ENCODE measurements at places on chromosomes 11 and 22. TPM values are rescaled to one million over a fixed set of nuclear protein-coding genes. Genes with fewer than 3 reads are reported as not detected.
A peak's percentile ranks its signal among the peaks of the same experiment; 100 is the strongest.

POU2F3 gene
- 0.13 TPM for total RNA-seq

P2RY2 gene
- 0.84 TPM for total RNA-seq

LMNTD2 gene
- total RNA-seq = 0.22 TPM

PLEKHA7 gene
- total RNA-seq = 2.6 TPM

OR51I1 gene
- not detected for total RNA-seq

NTM gene
- total RNA-seq = 8.5 TPM

DNA sequence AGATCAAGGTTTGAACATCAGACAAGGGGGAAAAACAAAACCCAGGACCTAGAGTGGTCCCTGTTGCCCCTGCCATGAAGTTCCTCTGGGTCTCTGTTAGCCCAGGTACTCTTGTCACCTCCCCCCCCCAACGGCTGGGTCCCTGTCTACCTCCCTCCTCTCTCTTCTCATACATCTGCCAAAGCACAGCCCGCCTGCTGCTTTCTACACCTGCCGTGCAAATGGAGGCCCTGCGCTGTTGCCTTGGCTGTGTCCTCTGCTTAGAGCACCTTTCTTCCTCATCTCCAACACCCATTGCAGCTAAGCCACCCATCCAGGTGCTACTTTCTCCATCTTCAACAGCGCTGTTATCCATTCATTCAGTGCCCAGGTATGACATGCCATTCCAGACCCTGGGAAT, 99.2 kb downstream of the TP53I11 start:
- H3K27me3 ChIP-seq = peaks cover 2% of the 10 kb centered on the region
- no peak for DNase-seq
- peaks cover 8% of the 10 kb centered on the region for H3K4me1 ChIP-seq
- H3K36me3 ChIP-seq = no peaks in the 10 kb centered on the region
- H3K27ac ChIP-seq = no peak overlapping the region

GRCh38 chr11:106061954-106062949, 14.9 kb downstream of the KBTBD3 start:
- no peaks in the 10 kb centered on the region for H3K4me1 ChIP-seq
- no peaks in the 10 kb centered on the region for H3K36me3 ChIP-seq
- no peaks in the 10 kb centered on the region for H3K27me3 ChIP-seq
- DNase-seq = no peak

GRCh38 chr22:49052023-49052538, 775.6 kb downstream of the BRD1 start:
- H3K4me1 ChIP-seq = peaks cover 4% of the 10 kb centered on the region
- peak; percentile 43 for DNase-seq
- no peaks in the 10 kb centered on the region for H3K27me3 ChIP-seq

DNA sequence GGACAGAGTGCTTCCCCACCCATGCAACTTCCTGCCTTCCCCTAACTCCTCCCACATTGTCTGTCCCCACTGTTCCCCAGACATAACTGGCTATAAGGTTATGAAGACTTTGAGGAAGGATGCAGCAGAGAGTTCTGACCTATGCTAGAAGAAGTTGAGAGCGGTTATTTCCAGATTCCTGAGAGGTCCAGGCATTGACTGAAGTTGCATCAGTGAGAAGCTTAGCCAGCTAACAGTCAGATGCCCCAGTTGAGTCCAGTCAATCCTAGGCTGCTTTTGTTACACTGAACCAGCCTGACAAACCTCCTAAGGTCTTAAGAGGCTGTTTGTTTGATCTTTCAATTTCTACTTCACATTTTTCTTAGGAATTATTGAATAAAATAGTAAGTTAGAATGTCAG, 937.9 kb upstream of the CCDC90B start:
- H3K27me3 ChIP-seq = no peaks in the 10 kb centered on the region
- H3K4me3 ChIP-seq = no peak overlapping the region
- no peaks in the 10 kb centered on the region for H3K36me3 ChIP-seq

DNA sequence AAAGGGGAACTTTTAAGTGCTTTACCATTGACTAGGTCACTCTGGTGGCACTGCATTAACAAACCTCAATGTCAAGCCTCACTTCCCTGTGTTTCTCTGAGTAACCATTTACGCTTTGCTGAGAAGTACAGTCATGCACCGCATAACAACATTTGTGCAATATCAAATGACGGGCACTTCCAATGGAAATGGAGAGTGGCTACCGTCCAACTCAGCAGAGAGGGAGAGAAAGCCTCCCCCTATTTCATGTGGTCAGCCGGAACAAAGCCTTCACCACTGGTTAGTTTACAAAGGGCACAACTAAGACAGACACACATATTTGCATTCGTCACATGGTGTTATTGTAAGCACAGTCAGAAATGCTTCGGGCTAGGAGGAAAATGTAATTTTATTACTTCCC, 117.3 kb downstream of the RASSF10 start:
- H3K4me1 ChIP-seq = no peaks in the 10 kb centered on the region
- no peaks in the 10 kb centered on the region for H3K36me3 ChIP-seq
- no peaks in the 10 kb centered on the region for H3K27me3 ChIP-seq
- H3K27ac ChIP-seq = no peak overlapping the region
- no peak overlapping the region for H3K4me3 ChIP-seq

- DNase-seq = no peak
- no peak overlapping the region for H3K27ac ChIP-seq
- H3K4me1 ChIP-seq = no peaks in the 10 kb centered on the region
- no peaks in the 10 kb centered on the region for H3K27me3 ChIP-seq
- H3K36me3 ChIP-seq = no peaks in the 10 kb centered on the region
- no peak overlapping the region for H3K4me3 ChIP-seq
Observed at GRCh38 chr22:46783721-46784120, 21.3 kb downstream of the TBC1D22A start.

DNA sequence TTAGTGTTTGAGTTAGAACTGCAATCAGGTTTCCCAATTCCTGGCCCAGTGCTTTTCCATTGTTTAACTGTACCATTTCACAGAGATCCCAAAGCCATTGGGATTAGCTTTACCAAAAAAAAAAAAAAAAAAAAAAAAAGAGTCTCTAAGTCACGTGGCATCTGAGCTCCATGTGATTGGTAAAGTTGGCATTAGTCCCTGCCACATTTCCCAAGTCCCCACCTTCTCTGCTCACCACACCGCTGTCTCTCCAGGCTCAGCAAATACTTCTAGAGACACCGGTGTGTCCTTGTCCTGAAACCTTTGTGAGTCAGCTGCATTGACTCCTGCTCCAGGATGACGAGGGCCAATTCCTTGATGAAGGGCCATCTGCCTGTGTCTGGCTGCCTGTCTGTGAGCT, 305.3 kb downstream of the KIRREL3 start:
- peaks cover 6% of the 10 kb centered on the region for H3K4me1 ChIP-seq
- H3K4me3 ChIP-seq = no peak overlapping the region
- H3K27ac ChIP-seq = no peak overlapping the region
- H3K27me3 ChIP-seq = no peaks in the 10 kb centered on the region

DNA sequence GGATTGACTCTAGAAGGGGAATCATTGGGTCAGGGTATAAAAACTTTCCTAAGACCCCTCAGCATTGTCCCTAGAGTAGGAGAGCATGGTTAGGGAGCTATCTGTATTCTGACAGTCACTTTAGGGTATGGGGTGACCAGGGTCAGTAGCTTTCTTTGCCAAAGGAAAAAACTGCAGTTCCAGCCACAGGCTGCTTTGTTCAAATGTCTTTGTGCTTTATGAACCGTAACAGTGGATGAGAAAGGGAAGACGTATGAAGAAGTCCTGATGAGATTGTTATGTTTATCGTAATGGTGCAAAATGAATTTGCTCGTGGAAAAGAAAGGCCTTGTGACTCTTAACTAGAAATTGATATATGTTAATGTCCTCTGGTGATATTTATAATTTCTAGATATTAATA, 30.0 kb downstream of the CYB5R2 start:
- H3K4me3 ChIP-seq = no peak overlapping the region
- no peaks in the 10 kb centered on the region for H3K27me3 ChIP-seq
- no peak for DNase-seq
- H3K36me3 ChIP-seq = peaks cover 32% of the 10 kb centered on the region
- no peak overlapping the region for H3K27ac ChIP-seq

GRCh38 chr11:88301488-88302140, 35.9 kb downstream of the CTSC start:
- DNase-seq = peak; percentile 32
- no peaks in the 10 kb centered on the region for H3K36me3 ChIP-seq
- peaks cover 2% of the 10 kb centered on the region for H3K4me1 ChIP-seq
- no peaks in the 10 kb centered on the region for H3K27me3 ChIP-seq
- no peak overlapping the region for H3K4me3 ChIP-seq
- H3K27ac ChIP-seq = no peak overlapping the region

DNA sequence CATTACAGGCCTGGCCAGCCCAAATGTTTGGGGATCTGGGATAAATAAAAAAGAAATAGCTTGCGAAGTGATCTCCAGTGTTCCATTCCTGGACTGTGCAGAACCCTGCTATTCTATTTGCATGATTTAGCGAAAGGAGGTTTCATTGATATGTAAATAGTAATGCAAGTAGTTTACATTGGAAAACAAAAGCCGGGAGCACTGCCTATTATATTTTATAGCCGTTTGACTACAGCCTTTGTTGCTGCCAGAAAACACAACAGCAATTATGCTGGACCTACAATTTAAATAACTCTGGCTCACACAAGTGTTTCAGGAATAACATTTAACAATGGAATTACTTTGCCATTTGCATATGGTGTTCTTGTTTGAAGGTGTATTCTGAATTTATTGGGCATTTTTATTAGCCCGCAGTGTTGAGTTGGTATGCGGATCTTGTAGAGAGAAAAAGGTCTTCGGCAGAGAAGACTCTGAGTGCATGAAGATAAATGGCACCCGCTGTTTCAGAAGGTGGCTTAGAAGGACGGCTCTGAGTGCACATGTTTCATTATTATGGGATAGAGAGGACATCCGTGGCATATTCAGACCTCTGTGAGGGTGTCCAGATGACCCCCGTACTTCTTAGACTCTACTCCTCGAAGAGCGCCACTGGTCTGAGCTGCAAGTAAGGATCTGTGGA, 315.0 kb downstream of the BRD1 start:
- no peak overlapping the region for H3K4me3 ChIP-seq
- no peaks in the 10 kb centered on the region for H3K36me3 ChIP-seq
- H3K27ac ChIP-seq = no peak overlapping the region
- no peaks in the 10 kb centered on the region for H3K4me1 ChIP-seq

GRCh38 chr11:67273260-67273990, 7.2 kb downstream of the GRK2 start:
- peaks cover 95% of the 10 kb centered on the region for H3K4me1 ChIP-seq
- no peaks in the 10 kb centered on the region for H3K27me3 ChIP-seq
- DNase-seq = no peak
- H3K27ac ChIP-seq = peak overlapping the region; percentile 13
- H3K36me3 ChIP-seq = peaks cover 54% of the 10 kb centered on the region

GRCh38 chr11:109350091-109350490, 71.9 kb upstream of the C11orf87 start:
- no peak overlapping the region for H3K4me3 ChIP-seq
- no peak overlapping the region for H3K27ac ChIP-seq
- DNase-seq = no peak

DNA sequence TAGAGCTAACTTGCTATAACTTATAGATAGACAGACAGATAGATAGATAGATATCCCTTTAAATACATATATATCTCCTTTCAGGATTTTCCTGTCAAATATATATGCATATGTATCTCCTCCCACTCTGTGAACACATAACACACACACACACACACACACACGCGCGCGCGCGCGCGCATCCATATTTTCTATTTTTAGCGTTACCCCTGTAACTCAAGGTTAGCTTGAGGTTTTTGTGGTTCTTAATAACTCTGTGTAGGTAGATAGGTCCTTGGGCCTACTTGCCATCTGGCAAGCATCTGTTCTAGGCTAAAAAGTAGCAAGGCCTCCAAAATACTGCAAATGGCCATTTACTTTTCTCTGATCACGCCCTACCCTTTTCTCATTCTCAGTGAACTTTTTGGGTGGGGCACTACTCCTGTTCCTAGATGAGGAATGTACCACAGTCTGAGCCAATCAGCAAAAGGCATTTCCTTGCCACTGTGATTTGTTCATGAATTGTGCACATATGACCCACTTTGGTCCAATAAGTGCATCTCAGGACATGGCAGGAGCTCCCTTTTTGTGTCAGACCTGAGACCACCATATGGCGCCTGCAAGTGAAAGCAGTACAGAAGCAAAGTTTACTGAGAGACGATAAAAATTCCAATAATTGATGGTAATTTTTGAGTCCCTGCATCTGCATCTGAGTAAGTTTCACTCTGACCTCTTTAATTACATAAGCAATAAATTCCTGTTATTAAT, 740.5 kb upstream of the API5 start:
- H3K4me3 ChIP-seq = no peak overlapping the region
- no peak for DNase-seq
- no peak overlapping the region for H3K27ac ChIP-seq
- H3K36me3 ChIP-seq = no peaks in the 10 kb centered on the region
- H3K4me1 ChIP-seq = no peaks in the 10 kb centered on the region

GRCh38 chr11:2728663-2729332, 29.0 kb upstream of the KCNQ1OT1 start:
- H3K27me3 ChIP-seq = peaks cover 2% of the 10 kb centered on the region
- DNase-seq = no peak
- no peak overlapping the region for H3K27ac ChIP-seq
- H3K4me1 ChIP-seq = peaks cover 73% of the 10 kb centered on the region

DNA sequence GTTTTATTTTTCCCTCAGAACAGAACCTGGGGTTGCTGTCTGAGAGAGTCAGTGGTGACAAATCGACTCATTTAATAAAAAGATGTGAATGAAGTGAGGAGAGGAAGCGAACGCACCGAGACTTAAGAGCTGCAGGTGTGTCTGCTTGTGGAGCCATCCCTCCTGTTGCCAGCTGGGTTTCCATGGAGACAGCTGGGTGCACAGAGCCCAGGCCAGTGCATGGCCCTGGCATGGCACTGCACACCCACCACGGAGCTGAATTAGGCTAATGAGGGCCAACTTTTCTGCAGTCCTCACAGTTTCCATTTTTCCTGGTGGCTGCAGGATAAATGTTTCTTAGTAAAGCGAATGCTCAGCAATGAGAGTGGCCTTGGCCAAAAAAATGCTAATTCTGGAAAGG, 750.2 kb downstream of the OPCML start:
- H3K4me3 ChIP-seq = no peak overlapping the region
- no peaks in the 10 kb centered on the region for H3K4me1 ChIP-seq
- no peak for DNase-seq
- no peaks in the 10 kb centered on the region for H3K36me3 ChIP-seq
- no peak overlapping the region for H3K27ac ChIP-seq

- no peak overlapping the region for H3K27ac ChIP-seq
- DNase-seq = no peak
- H3K4me3 ChIP-seq = no peak overlapping the region
- no peaks in the 10 kb centered on the region for H3K4me1 ChIP-seq
- H3K27me3 ChIP-seq = no peaks in the 10 kb centered on the region
Observed at GRCh38 chr11:15307619-15308024, 192.9 kb downstream of the INSC start.

All from muscle of leg (tissue), 16 donors.